Stimulated activated CD4-positive, alpha-beta T cell treated with anti-CD3 and anti-CD28 coated beads, Interleukin-15, amount 100 ng/mL, for 48 hours (primary cell): ENCODE measurements at places on chromosomes 12 and 14.

- no peak for DNase-seq
Observed at GRCh38 chr12:19302100-19302640, 137.1 kb upstream of the AEBP2 start.

DNA sequence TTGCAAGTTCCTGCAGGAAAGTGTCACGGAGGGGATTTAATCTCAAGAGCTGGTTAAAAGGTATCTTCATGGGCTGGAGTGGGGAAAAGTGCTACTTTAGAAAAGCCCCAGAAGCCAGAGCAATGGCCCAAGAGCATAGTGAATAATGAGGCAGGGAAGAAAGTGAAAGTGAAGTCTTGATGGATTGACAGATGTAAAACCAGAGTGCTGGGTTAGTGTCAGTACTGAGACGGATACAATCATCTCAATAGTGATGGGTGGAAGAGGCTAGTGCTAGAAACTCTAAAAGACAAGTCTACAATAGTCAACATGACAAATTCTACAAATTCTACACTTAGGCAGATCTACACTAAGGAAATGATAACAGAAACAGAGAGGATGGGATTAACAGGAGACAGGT is 68.1 kb downstream of the CIT start:
- no peak for DNase-seq

DNA sequence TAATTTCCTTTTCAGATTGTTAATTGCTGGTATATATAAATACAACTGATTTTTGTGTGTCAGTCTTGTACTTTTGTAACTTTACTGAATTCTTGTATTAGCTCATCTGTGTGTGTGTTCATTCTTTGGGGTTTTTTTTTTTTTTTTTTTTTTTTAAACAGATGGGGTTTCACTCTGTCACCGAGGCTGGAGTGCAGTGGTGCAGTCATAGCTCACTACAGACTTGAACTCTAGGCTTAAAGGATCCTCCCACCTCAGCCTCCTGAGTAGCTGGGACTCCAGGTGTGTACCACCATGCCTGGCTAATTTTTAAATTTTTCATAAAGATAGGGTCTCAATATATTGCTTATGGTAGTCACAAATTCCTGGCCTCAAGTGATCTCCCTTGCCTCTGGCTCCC is 68.0 kb downstream of the WNK1 start:
- DNase-seq, result no peak

DNA sequence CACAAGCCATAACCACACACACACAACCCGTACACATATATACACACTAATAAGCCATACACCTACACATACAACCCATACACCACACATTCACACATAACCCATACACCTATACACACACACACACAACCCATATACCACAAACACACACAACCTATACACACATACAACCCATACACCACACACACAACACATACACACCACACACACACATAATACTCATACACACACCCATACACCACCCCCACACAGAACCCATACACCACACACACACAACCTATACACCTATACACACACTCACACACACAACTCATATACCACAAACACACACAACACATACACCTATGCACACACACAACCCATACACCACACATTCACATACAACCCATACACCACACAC is 44.1 kb downstream of the TMEM121 start:
- no peak for DNase-seq

GRCh38 chr12:58309806-58310205 is 368.4 kb downstream of the ATP23 start:
- no peak for DNase-seq

DNA sequence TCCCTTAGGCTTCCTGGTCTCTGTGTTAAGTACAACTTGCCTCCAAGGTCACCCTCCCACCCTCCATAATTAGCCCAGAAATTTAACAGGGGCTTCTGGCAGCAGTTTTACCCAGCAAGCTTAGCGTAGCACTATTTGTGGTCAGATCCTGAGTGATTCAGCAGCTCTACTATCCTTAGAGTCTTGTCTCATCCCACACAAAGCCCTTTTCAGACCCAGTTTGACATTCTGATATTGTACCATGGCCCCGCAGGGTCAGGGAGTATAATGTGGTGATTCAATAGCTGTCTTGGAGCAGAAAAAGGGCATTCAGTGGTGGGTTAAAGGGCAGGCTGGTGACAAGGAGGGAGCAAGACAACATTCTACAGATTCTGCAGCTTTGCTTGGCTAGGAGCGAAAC is 153.8 kb upstream of the DDHD1 start:
- DNase-seq, result no peak

DNA sequence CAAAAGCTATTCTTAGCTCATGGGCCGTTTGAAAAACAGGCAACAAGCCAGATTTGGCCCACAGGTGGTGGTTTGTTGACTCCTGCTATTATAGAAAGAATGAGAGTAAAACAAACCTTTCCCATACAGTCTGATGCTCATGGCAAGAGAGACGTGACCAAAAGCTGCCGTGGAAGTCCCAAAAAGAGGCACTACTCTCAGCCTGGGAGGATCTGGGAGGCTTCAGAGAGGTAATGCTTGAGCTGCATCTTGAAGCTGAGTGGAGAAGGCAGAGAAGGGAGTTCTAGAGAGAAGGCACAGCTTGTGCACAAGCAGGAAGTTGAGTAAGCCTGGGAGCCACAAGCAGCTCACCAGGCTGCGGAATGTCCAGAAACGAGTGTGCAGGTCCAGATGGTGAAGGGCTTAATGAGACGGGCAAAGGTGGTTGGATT is 9.6 kb downstream of the PLXNC1 start:
- DNase-seq, result no peak

- DNase-seq, result peak; percentile 38
Observed at GRCh38 chr12:51970904-51971646, 19.6 kb downstream of the ACVR1B start.

- no peak for DNase-seq
Observed at GRCh38 chr12:2414810-2415567, 362.2 kb downstream of the CACNA1C start.

DNA sequence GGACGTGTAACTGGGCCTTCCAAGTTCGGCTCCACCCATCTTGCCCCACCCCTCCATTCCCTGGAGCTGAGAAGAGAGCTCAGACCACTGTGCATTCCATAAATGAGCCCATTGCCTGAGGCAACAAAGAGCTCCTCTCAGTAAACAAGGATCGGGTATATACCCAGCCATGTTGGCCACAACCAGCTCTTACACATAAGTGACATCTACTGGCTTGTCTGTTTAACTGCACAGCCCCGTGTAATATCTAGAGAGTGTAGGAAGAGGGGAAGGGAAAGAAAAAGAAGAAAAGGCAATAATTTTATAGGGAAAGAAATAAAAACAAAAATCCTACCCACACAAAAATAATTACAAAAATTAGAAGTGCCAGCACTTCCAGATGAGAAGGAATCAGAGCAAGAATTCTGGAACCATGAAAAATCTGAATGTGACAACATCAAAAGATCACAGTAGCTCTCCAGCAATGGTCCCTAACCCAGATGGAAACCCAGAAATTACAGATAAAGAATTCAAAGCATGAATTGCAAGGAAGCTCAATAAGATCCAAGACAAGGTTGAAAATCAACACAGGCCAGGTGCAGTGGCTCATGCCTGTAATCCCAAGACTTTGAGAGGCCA is 308.1 kb downstream of the RPAP3 start:
- no peak for DNase-seq

GRCh38 chr14:50010752-50011151 is 105.6 kb downstream of the VCPKMT start:
- DNase-seq, result no peak

- no peak for DNase-seq
Observed at GRCh38 chr14:103143506-103143905, 20.2 kb downstream of the TNFAIP2 start.

- peak; percentile 22 for DNase-seq
Observed at GRCh38 chr12:50620109-50620977, 115.6 kb downstream of the DIP2B start.

DNA sequence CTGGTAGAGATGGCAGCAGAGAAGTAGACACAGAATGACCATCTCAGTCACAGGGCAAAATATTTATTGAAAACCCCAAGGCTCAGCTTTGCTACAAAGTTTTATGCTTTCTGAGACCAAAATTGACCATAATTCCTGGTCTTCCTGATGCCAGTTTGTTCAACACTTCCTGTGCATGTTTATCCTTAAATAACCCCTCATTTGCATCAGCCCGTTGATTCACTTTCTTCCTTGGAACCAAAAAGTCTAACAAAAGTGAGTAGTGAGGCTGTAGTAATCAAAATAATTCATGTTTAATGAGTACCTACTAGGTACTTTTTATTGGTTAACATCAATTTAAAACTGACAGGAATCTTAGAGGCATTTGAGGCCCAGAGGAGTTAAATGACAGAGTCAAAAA is 51.7 kb downstream of the TRHDE start:
- DNase-seq, result no peak

DNA sequence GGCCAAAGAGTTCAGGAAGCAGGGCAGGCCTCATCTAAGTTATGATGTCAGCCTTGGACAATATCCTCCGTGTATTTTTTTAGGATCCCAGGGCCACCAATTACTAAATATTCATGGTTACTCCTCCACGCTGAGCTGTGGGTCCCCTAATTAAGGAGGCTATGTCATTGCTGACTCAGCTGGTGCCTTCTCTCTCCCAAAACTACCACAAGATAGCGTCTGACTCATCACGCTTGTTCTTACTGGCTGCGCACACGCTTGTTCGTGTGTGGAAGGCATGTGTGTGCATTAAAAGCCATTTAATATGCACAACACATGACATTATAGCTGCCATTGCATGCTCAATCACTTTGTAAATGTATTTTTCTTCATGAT is 78.3 kb downstream of the GSC start:
- no peak for DNase-seq

DNA sequence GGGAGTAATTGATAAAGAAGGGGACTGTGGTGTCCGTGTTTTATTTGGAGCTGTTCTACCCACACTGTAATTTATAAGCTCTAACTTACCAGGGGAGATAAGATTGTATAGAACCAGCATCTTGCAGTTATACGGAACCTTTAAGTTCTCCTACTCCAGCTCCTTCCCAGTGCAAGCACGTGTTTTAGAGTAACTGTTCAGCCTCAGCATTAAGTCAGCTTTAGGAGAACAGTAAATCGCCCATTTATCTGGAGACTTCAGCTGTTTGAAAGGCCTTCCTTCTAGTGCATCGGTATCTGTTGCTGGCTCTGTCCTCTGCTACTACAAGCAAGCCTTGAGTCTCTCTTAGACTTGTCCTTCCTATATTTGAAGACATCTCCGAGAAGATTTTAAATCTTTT is 95.6 kb downstream of the ETV6 start:
- DNase-seq, result no peak

GRCh38 chr12:117025481-117026151 is 73.6 kb downstream of the TESC start:
- peak; percentile 14 for DNase-seq

GRCh38 chr12:56677680-56678079 is 10.4 kb downstream of the PTGES3 start:
- DNase-seq, result no peak

DNA sequence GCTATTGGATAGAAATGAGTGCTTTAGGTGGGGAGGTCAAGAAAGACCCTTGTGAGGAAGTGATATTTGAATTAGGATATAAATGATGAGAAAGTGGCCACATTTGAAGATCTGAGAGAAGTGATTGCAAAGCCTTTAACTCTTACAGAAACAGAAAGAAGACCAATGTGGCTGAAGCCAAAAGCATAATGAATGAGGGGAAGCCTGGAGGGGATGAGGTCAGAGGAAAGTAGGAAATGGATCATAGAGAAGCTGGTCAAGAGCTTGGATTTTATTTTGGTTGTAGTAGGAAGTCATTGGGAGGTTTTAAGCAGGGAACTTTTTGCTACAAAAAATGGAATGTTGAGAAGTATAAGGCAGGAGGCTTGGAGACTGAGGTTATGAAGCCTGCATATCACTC is 3.5 kb upstream of the GYS2 start:
- no peak for DNase-seq

DNA sequence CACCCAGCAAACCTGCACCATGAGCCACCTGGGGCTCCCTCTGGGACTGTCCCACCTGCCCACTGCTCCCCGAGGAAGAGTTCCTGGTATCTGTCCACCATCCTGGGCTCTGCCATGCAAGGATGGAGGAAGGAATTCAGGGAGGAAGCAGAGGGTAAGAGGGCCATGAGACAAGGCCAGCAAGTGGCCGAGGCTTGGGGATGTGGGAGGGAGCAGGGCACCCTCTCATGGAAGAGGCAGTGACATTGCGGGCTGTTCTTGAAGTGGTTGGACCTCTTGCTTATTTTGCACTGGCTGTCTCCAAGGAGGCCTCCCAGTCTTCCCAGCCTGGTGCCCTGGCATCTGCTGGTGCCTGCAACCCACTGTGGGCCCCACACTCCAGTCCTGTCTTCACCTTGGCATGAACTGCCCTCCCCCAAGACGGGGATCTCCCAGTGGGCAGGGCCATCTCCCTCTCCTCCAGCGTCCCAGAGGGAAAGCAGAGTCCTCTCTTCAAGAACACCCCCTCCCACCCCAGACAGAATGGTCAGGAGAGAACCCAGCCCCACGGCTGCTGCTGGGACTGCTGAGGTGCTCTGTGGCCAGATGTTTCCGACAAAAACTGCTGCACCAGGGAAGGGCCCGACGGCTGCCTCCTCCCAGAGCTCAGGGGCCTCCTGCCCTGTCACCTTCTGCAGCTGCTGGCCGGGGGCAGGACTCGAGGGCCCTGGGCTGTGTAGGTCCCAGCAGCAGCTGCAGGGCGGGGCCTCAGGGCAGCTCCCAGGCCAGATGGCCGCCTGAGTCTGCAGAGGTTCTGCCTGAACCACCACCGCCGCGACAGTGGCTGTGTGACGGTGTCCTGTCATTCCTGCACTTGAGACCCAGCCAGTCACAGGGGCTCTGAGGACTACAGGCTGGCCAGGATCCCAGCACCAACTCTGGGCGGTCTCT is 1.8 kb upstream of the AKT1 start:
- no peak for DNase-seq

DNA sequence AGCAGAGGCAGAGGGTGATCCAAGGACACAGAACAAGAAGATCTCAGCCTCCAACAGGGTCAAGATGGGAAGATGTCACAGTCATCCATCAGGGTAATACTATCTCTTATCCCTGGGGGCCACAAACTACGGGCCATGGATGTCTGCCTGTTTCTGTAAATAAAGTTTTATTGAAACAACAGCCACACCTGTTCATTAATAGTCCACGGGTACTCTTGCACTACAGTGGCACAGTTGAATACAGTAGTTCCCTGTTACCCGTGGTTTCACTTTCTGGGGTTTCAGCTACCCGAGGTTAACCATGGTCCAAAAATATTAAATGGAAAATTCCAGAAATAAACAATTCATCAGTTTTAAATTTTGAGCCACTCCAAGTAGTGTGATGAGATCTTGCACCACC is 65.9 kb downstream of the BCL11B start:
- DNase-seq, result no peak

- no peak for DNase-seq
Observed at GRCh38 chr12:112755507-112755906, 36.0 kb upstream of the RPH3A start.

DNA sequence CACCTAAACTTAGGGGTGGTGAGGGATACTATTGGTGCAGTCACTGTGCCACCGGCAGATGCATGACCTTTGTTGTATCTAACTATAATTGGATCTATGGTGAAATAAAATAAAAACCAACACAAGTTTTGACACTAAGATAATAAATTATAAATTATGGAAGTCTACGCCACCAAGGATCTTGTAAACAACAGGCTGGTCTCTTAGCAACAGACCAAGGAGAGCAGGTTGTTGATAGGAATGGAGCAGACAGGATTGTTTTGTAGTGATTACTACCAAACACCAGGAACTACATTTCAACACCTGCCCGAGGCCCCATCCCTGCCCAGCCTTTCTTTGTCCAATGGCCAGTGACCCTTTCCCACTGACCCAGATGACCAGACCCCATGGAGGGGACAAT is 1178.0 kb downstream of the VRK1 start:
- DNase-seq, result no peak

GRCh38 chr12:67637718-67638117 is 10.8 kb upstream of the DYRK2 start:
- DNase-seq, result no peak

GRCh38 chr12:80648881-80649280 is 58.6 kb upstream of the MYF6 start:
- no peak for DNase-seq
